ENCODE measurements at places on chromosomes 3 and 15.

DNA sequence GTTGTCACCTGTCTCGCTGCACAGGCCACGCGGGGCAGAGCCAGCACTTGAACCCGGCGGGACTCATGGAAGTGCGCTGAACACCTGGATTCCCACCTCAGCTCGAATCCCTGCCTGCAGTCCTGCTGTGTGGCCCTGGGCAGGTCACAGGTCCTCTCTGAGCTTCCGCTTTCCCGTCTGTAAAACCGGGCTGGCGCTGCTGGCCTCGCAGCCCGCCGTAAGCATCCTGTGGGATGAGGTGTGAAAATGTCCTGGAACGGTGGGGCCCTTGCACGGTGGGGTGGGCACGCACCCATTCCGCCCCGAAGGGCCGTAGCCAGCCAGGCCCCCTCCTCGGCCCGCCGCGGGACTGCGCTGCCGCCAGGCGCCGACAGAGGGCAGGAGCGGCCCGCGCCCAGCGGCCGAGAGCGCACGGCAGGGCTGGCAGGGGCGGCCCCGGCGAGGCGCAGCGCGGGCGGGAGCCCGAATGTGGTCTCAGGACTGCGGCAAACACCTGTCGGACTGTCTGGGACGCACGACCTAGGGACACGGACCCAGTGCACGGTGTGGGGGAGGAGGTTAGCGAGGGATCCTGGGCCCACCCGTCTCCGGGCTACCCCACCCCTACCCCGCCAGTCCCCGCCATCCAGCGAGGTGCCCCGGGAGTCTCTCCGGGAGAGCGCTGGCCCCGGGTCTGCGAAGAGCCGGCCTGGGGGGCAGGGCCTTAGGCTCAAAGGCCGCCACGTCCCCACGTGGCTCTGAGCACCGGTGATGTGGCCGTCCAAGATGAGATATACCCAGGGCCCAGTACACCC lies 40.4 kb downstream of the DNAJB8 start:
- DNase-seq = no peak

- DNase-seq = no peak
These were observed 18.1 kb upstream of the CCR9 start for GRCh38 chr3:45868213-45868612.

GRCh38 chr3:16114930-16115329 lies 59.5 kb upstream of the GALNT15 start:
- no peak for DNase-seq

GRCh38 chr15:93451265-93451664 lies 362.3 kb upstream of the RGMA start:
- DNase-seq = no peak

DNA sequence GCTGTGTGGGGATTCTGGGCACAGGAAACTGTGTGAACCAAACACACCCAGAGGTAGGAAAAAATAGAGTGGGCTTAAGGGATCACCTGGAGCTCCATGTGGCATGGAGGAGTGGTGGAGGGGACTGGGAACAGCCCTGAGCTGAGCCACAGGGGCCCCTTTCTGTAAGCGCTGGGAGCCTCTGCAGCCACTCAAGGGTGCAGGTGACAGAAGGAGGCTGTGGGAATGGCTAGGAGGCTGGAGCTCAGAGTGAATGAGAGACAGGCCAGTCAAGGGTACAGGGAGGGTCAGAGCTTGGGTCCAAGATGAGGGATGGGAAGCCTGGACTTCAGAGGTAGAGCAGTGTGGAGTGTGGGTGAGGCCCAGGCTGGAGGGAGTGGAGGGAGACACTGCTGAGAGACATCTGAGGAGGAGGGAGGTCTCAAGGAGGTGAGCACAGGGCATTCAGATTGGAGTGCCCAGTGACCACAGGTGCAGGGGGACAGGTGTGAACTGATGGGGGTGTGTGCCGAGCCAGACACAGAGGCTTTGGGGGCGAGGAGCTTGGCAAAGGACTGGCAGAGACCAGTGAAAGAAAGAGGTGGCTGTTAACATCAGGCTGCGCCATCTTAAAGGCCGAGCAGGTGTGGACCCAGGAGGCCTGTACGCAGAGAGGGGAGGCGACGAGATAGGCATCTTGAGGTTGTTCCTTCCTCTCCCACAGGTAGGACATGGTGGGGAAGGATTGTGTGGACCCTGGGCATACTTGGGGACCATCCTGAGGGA lies 56.8 kb downstream of the FGD5 start:
- DNase-seq = no peak

GRCh38 chr15:99502182-99502581 lies 63.6 kb upstream of the MEF2A start:
- no peak for DNase-seq

DNA sequence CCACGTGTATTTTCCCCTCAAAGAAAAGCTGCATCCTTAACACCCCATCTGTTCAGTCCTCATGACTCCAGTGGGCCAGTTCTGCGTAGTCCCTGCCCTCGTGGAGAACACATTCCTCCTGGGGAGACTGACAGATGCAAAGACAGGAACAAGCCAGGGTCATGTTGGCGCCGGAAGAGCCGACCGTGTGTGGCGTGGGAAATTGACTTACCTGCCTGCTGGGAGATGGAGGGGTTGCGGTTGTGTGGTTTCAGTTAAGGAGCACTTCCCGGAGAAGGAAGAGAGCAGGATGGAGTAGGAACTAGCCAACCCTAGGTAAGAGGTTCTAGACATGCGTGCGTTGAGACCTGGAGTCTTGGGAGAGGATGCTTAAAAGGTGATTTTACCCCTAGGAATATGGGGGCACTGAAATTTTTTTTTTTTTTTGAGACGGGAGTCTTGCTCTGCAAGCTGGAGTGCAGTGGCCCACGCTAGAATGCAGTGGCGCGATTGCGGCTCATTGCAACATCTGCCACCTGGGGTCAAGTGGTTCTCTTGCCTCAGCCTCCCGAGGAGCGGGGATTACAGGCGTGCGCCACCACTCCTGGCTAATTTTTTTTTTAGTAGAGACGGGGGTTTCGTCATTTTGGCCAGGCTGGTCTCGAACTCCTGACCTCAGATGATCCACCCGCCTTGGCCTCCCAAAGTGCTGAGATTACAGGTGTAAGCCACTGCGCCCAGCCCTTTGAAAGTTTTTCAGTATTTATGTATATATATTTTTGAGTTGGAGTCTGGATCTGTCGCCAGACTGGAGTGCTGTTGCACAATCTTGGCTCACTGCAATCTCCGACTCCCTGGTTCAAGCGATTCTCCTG lies 1.4 kb downstream of the VHL start:
- peak; percentile 32 for DNase-seq

- DNase-seq = no peak
These were observed 101.1 kb upstream of the THRB start for GRCh38 chr3:24595796-24596195.

All from mucosa of descending colon (tissue), 3 donors.